CD4-positive, alpha-beta T cell (primary cell): ENCODE measurements at places on chromosomes 2 and 18.

DNA sequence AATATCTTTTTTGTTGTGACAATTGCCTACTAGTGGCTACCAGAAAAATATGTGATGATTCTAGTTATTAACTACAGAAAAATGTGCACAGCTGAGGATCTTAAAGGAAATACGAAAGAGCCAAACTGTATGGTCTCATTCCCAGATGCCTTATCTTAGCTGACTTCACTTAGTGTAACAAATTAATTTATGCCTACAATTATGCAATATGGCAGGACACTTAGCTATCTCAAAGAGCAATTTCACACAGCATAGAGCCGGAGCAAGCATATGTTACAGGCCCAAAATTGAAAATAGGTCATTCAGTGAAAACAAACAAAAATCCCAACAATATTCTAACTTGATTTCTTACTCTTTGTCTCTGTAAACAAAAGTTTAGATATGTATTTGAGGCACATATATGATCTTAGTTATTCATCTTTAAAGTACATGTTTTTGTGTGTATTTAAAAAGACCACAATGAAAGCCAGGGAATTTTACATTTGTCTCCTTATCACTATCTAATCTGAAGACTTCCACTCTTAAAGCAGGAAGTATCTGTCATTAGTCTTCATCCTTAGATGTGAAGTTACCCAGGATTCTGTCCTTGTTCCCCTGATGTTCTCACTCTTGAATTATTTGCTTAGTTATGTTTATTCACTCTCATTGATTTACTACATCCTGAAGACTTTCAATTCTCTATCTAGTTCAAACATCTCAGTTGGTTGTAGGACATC, 1579.0 kb upstream of the NXPH2 start:
- no peak for DNase-seq

- DNase-seq, result no peak
These were observed 75.6 kb downstream of the ZBTB7C start for GRCh38 chr18:48333563-48333962.

GRCh38 chr2:142130111-142131009, 456 bp downstream of the LRP1B start:
- DNase-seq, result no peak

DNA sequence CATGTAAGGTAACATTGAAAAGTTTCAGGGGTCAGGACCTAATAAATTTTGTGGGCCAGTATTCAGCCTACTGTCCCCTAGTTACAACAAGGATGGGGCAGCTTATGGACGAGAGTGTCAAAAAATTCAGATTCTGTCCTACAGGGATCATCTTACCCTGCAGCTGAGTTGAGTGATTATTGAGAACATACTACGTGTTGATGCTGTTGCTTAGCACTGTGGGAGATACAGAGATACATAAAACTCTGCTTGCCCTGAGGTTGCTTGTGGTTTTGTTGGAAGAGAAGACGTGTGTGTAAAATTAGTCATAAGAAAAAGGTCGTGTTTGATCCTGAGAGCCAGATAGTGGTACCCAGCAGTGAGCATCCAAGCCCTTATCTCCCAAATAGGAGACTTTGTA, 253.2 kb downstream of the NEDD4L start:
- DNase-seq, result no peak
